ENCODE measurements at places on chromosomes 12 and 14.

DNA sequence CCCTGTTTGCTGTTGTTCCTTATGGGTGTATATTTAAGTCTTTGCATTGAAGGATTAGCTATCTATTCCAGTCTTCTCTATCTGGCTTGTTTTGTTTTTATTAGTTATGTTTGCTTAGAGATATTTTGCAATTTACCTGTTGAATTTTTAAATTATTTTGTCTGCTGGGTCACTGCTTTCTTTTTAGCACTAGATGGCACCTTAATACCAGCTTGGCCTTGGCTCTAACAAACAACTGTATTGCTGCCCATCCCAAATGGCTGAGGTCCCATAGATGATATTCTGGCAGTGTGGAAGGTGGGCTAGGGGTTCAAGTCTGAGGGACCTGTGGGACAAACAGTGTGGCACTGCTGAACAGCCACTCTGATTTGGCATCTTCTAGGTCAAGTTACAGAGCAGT is 144.0 kb upstream of the FBXO33 start:
- no peak for DNase-seq

GRCh38 chr14:91154851-91155625 is 41.2 kb downstream of the DGLUCY start:
- DNase-seq: no peak

GRCh38 chr12:15590180-15590826 is 198.9 kb downstream of the EPS8 start:
- peak; percentile 75 for DNase-seq

- no peak for DNase-seq
Measured at GRCh38 chr12:14635776-14636175, 60.6 kb downstream of the GUCY2C start.

- no peak for DNase-seq
Measured at GRCh38 chr12:131965073-131965472, 15.3 kb downstream of the EP400 start.

- DNase-seq: no peak
Measured at GRCh38 chr12:5301539-5301938, 130.4 kb upstream of the NTF3 start.

- no peak for DNase-seq
Measured at GRCh38 chr14:53054457-53054856, 98.7 kb downstream of the DDHD1 start.

DNA sequence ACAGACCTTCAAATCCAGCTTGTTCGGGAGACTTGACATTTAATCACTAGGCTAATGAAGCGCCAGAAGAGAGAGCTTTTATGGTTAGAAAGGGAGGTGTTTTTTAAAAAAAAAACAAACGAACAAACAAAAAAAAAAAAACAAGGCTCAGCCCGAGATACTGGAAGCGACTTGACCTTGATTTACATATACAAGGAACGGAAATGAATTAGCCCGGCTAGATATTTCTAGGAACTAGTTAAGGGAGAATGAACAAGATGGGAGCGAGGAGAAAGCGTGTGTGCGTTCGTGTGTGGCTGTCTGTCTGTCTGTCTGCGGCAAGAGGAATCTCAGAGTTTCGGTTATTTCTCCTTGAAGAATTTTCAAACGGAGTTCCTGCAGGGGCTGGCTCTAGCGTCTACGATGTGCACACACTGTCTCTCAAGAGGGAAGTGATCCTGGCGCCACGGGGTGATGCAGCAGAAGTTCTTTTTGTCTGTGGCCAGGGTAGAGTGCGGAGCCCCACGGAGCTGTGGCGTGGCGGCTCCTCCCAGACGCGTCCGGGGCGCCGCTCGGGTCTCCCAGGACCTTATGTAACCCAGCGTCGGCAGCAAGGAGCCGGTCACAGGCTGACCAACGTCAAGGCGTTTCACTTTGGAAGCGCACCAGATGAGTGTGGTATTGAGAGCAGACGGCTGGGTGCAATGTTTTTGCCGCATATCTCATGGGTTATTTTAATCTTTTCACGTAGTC is 18.8 kb downstream of the SOCS2 start:
- peak; percentile 25 for DNase-seq

DNA sequence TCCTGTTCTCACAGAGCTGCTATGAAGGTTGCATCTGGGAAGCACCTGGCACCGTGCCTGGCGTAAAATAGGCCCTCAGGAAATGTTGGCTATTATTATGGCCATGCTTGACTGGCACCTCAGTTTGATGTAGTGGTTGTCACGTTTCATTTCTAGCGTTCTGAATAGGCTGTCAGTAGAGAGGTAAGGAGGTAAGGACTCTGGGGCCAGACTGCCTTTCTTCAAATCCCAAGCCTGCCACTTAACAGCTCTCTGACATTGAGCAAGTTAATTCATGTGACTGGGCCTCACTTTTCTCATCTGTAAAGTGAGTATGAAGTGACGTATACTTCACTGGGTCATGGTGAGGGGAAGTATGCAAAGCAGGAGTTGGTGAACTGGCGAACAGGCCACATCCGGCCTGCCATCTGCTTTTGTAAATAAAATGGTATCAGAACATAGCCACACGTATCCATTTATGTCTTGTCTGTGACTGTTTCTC is 196.2 kb downstream of the CACNA1C start:
- no peak for DNase-seq

- no peak for DNase-seq
Measured at GRCh38 chr12:20370014-20370386, 1.7 kb downstream of the PDE3A start.

- DNase-seq: no peak
Measured at GRCh38 chr14:36394593-36394992, 74.2 kb upstream of the MBIP start.

- peak; percentile 54 for DNase-seq
Measured at GRCh38 chr14:92561906-92562479, 48.4 kb downstream of the RIN3 start.

DNA sequence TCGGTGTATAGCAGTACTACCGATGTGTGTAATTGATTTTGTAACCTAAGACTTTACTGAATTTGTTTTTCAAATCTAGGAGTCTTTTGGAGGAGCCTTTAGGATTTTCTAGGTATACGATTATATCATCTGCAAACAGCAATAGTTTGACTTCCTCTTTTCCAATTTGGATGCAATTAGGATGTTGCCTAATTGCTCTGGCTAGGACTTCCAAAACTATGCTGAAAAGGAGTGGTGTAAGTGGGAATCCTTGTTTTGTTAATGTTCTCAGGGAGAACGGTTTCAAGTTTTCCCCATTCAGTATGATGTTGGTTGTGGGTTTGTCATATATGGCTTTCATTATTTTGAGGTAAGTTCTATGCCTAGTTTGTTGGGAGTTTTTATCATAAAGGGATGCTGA is 171.6 kb upstream of the PDE3A start:
- no peak for DNase-seq

DNA sequence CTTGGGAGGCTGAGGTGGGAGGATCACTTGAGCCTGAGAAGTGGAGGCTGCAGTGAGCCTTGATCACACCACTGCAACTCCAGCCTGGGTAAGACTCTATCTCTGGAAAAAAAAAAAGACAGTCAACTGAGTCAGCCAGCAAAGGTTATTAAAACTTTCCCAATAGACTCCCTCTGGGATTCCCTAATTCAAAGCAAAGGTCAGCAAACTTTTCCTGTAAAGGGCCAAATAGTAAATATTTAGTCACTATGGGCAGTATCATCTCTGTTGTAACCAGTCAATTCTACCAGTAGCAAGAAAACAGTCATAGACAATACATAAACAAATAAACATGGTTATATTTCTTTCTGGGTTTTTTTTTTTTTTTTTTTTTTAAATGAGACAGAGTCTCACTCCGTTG is 122.5 kb downstream of the IPO8 start:
- DNase-seq: no peak

- no peak for DNase-seq
Measured at GRCh38 chr12:19198272-19198671, 68.7 kb downstream of the PLEKHA5 start.

DNA sequence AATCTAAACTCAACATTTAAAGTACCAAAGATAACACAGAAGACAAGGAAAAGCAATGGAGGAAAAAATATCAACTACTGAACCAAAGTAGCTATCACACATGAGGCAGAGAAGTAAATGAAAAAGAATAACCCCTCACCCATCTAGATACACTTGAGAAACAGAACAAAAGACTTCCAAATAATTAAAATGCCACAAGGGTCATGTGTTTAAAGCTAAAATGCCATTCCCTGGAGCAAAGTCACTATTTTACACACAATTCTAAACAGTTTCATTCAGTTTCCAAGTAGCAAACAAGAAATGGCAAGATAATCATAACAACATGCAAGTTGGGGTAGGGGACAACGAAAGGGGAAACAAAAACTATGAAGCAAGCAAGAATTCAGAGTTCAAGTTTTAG is 12.0 kb downstream of the OSBPL8 start:
- no peak for DNase-seq

DNA sequence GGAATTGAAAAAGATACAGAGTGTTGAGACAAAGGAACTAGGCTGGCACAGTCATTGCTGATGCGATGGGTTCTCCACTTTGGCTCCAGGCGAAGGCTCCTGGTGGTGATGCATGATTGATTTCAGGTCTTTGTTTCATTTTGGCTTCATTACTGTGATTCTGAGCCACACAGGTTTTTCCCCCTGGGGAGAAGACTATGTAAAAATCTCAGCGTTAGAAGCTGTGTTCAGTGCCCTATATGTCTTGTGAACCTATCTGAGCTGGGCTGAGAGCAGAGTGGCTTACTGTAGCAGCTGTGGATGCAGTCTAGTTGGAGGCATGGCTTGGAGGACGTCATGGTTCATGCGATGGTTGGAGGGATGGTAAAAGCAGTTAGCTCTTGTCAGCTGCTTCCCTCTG is 54.0 kb downstream of the GPATCH2L start:
- no peak for DNase-seq

DNA sequence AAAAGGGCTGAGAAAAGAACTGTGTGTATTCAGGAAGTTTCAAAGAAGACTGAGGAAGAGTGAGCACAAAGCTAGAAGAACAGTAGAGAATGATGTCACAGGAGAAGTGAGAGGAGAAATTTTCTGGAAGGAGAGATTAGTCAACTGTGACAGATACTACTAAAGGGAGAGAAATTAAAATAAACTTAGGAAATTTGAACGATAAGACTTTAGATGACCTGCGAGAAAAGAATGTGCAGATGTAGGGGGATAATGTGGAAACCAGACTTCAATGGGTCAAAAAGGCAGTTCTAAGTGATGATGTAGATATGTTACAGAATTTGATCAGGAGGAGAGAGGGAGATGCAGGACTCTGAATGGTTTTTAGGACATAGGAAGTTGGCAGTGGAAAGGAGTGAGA is 287.4 kb downstream of the SYT1 start:
- DNase-seq: no peak

Data from activated CD4-positive, alpha-beta T cell treated with anti-CD3 and anti-CD28 coated beads, Interleukin-2, amount 50 U/mL, for 16 hours (primary cell).